ENCODE measurements at places on chromosomes 1 and 21.

GRCh38 chr1:54874079-54874830, 12.7 kb downstream of the DHCR24 start:
- no peak for DNase-seq

GRCh38 chr1:192980856-192981255, 78.3 kb downstream of the UCHL5 start:
- no peak for DNase-seq

- DNase-seq: no peak
Observed at GRCh38 chr21:45542667-45543370, 579 bp upstream of the SLC19A1 start.

DNA sequence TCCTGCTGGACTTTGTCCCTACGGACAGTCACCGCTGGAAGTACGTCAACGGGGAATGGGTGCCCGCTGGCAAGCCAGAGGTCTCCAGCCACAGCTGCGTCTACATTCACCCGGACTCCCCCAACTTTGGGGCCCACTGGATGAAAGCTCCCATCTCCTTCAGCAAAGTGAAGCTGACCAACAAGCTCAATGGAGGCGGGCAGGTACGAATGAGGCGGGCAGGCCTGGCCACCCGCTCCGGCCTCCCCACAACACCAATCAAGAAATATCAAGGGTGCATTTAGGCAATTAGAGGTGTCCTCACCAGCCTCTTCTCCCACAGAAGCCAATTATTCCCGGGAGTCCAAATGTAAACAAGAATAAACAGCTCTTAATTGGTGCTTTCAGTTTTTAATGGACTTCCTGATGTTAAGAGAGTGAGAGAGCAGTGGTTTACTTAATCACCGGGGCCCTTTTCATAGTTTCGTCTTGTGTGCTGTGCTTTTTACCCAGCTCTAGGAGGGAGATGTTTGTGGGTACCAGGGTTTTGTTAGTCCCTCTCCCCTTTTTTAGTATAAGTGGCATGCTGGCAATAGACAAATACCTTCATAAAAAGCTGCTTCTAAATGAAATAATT, 10.7 kb downstream of the TBX19 start:
- no peak for DNase-seq

- DNase-seq: no peak
Observed at GRCh38 chr1:66968574-66968973, 43.8 kb downstream of the MIER1 start.

DNA sequence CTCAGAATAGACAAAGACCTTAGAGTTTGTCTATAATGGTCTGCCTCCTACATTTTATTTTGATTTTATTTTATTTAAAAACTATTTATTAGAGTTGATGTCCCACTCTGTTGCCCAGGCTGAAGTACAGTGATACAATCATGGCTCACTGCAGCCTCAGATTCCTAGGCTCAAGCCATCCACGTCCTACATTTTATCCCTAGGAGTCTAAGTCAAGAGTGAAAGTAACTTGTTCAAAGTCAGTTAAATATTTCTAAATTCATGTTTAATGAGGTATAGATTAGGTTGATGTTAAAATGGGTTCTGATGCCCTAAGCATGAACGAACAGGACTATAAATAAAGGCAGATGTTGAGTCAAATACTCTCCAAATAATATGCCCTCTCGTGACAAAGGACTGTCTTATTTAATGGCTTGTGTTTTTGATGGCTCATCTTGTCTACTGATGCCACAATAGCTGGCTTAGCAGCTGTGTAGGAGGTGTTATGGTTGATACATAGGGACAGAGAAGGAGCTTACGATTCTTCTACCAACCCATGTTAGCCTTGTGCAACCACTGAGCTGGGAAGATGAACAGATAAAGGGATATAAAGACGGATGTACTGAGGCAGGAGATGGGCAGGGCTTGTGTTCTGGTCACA, 66.0 kb upstream of the CR1L start:
- no peak for DNase-seq

GRCh38 chr1:169460191-169460833, 25.4 kb downstream of the SLC19A2 start:
- DNase-seq: no peak

- DNase-seq: no peak
Observed at GRCh38 chr1:53576866-53577760, 117.9 kb downstream of the DMRTB1 start.

- no peak for DNase-seq
Observed at GRCh38 chr1:76130992-76131391, 56.4 kb downstream of the ST6GALNAC3 start.

DNA sequence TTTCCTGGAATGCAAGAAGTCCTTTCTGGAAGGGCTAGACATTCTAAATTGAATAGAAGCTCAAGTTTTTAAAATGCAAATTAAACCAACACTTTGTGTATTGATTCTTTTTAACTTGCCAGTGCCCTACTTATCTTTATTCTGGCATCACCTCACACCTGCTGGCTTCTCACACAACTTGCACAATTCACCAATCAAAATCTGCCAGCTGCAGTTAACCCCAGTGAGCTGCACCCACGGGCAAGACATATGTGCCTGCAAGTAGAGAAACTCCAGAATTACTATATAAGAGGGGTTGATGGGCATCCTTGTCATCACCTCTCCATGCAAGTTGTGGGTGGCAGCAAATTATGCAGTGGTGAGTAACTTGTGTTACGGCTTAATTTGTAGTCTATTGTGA, 11.7 kb upstream of the PLPPR4 start:
- DNase-seq: no peak

DNA sequence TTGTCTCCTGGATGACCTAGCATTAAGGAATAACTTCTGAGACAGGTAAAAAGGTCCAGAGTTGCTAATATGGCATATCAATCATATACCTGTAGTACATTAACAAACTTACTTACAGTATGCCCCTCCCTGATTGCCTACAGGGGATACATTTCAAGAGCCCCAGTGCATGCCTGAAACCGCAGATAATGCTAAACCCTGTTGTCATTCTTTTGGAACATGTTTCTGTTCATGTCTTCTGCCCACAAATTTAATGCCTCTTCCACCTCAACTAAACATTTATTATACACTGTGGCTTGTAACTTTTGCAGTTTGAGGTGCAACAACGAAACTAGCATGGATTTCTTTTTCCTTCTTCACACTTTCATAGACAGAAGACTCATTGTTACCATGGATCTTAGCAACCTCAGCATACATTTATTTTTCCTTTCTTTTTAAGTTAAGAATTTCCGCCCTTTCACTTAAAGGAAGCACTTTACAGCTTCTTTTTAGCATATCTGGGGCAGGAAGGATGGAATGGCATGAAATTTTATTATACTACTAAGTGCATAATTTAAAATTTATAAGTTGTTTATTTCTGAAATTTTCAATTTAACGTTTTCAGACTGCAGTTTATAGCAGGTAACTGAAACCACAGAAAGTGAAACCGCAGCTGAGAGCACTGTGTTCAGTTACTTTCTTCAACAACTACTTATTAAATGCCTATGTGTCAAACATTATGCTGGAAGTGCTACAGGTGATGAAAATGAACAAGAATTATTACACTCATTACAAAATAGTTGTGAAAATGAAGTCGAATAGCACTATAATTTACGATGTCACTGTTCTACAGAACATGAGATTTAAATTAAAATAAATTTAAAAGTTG, 25.3 kb downstream of the F13B start:
- peak; percentile 6 for DNase-seq

DNA sequence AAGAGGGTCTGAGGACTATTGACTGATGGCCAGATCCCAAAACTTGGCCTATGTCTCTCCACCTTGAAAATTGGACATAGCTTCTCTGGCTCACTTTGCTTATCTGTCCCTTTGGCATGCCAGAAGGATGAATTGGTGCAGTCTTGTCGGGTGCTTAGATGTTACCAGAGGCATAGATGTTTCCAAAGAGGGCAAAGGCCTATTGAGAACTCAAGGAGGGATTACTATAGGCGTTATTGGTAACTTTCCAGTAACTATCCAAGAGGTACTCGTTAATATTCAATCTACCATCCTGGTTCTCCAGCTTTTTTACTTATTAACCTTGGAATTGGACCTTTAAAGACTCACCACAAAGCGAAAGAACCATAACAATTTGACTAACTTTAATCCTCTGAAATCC, 368.3 kb upstream of the ESRRG start:
- DNase-seq: no peak

- DNase-seq: peak; percentile 64
Observed at GRCh38 chr1:12153181-12153785, 13.5 kb upstream of the TNFRSF1B start.

DNA sequence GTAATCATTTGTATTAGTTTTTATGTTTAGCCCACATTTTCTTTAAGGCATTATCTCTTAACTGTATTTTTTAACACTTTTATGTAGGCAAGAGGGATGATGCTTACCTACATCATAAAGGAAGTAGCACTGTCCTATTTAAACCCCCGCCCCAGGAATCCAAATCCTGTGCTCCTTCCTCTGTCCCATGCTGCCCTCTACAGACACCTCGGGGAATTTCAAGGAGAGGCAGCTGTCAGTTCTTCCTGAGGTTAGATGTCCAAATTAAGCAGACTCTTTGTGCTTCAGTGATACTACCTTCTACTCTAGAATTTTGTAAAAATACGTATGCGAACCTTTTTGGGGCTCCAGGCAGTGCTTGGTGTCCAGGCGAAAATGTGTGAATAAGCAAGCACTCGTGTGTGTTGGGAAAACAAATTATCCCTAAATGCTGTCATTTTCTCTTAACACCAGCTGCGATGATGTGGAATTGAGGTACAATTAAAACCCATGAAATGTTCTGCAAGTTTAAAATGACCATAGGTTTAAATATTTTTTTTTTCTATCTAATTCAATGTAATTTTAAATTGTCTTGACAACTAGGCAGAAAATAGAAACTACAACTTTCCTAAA, 19.2 kb downstream of the CRCT1 start:
- DNase-seq: peak; percentile 65

DNA sequence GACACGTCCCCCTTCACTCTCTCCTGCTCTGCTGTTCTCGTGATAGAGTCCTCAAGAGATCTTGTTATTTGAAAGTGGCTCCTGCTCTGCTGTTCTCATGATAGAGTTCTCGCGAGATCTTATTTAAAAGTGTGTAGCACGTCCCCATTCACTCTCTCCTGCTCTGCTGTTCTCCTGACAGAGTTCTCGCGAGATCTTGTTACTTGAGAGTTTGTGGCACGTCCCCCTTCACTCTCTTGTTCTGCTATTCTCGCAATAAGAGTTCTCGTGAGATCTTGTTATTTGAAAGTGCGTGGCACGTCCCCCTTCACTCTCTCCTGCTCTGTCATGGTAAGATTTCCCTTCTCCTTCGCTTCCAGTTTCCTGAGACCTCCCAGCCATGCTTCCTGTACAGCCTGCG, 47.9 kb downstream of the SMYD3 start:
- DNase-seq: peak; percentile 58

- peak; percentile 88 for DNase-seq
Observed at GRCh38 chr1:154186177-154186576, 5.7 kb downstream of the TPM3 start.

- no peak for DNase-seq
Observed at GRCh38 chr1:165816826-165817497, 10.5 kb upstream of the UCK2 start.

DNA sequence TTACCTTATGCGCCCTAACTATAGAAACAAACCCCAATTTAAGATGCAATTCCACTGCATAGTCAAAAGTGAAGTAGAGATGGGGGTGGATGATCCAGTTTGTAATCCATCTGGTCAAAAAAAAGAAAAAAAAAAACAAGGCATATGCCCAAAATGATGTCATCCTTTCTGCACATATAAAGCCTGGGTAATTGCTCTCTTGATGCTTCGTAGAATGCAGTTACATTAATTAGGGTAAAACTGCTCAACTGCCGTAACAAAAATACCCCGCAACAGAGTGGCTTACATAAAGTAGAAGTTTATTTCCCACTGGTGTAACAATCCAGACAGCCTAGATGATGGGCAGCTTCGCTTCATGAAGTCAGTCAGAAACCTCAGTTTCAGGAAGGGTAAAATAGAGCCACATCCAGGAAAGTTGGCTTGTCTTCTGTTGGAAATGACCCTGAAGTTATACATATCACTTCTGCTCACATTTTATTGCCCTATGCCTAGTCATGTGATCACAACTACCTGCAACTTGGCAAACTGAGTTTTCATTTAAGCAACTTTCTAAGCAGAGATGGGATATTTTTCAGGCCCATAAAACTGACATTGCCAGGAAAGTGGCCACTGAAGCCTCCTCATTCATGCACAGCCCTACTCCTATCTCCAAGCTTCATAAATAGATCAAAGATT, 221.7 kb downstream of the C1orf94 start:
- DNase-seq: no peak

DNA sequence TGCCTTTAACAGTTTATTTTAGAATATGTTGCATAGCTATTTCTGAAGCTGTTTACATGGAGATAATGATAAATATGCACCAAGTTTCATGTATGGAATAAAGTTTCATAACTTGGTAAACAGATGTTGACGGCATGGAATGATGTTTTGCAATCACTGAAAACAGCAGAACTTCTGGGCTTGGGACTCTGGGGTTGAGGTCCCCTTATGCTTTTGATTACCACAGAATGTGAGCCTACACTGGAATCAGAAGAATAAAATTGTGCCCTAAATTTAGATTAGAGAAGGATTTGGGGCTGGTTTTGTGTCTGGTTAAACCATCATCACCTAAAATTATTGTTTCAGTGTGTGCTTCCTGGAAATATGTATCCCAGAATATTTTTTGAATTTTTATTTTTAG, 11.1 kb downstream of the KRTAP24-1 start:
- DNase-seq: no peak

DNA sequence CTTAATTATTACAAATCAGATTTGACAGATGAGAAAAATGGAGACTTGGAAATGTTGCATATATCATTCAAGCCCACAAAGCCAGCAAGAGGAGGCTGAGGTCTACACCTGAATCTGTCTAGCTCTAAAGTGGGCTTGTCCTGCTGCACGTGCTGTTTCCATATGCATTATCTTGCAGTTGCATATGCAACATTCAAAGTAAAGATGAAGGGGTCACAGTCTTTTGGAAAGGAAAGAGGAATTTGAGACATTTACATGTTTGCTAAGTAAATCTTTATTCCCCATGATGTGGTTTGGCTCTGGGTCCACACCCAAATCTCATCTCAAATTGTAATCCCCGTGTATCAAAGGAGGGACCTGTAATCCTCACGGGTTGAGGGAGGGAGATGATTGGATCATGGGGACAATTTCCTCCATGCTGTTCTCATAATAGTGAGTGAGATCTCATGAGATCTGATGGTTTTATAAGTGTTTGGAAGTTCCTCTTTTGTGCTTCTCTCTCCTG, 98.3 kb downstream of the BACH1 start:
- DNase-seq: no peak

DNA sequence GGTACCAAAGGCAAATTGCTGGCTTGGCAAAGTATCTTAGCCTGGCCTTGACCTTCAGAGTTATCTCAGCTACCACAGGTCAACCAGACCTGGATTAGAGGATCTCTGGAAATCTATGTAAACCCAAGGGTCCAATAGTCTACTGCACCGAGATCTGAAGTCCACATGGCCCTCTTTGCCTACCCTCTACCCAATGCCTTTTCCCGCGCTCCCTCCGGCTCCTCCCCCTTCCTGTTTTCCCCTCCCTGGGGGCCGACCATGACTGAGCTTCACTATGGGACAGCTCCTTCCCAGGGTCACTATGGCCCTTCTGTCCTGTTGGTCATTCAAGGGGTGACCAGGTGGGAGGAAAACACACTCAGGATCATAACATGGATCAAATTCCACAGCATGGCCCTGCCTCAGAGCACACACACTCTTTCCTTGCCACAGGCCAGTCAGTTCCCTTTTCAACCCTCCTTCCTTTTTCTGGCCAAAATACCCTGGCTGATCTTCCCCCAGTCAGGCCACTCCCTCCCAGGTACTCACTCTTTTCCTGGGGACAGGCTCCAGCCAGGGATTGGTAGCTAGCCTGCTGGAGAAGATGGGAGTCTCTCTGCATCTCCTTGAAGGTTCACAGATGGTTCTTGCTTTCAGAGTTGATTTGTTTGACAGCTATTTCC, 19.1 kb upstream of the TMEM183A start:
- no peak for DNase-seq

GRCh38 chr1:47713333-47713953, 275.6 kb downstream of the FOXD2 start:
- no peak for DNase-seq

Data from NAMALWA (cell line).